ENCODE measurements at places on chromosomes 6 and 20.
A peak's percentile ranks its signal among the peaks of the same experiment; 100 is the strongest.

DNA sequence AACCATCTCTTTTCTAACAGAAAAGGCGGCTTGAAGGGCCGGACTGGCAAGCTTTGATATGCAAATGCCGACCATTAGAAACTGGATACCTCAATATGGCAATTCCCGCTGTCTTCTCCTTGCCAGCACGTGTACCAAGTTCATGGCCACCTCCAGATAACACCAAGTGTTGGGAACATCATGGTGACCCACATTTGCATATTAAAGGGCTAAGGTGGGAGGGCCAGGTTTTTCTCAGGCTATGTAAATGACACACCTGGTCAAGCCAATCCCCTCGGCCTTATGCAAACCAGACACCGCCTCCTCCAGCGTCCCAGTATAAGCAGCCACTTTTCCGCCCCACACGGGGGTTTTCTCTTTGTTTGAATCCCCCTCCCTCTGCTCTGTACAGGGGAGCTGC is 110.7 kb downstream of the DACT2 start:
- DNase-seq: no peak

DNA sequence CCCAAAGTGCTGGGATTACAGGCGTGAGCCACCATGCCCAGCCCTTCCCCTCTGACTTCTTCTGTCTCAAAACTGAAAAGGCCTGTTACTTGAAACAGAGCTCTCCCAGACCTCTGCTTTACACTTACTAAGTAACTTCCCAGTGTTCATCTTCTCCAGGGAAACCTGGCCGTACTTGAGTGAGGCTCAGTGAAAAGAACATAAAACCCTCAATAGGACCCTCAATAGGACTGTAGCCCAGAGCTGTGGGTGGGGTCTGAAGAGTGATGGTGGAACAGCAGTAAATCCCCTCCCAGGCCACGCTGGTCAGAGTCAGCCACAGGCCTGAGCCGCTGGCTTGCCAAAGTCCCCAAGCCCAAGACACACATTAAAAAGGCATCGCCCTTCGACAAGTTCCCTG is 145.4 kb downstream of the NFATC2 start:
- no peak for DNase-seq

- DNase-seq: no peak
Observed at GRCh38 chr20:12110711-12111110, 193.0 kb downstream of the BTBD3 start.

- no peak for DNase-seq
Observed at GRCh38 chr6:137369136-137369535, 125.1 kb downstream of the OLIG3 start.

DNA sequence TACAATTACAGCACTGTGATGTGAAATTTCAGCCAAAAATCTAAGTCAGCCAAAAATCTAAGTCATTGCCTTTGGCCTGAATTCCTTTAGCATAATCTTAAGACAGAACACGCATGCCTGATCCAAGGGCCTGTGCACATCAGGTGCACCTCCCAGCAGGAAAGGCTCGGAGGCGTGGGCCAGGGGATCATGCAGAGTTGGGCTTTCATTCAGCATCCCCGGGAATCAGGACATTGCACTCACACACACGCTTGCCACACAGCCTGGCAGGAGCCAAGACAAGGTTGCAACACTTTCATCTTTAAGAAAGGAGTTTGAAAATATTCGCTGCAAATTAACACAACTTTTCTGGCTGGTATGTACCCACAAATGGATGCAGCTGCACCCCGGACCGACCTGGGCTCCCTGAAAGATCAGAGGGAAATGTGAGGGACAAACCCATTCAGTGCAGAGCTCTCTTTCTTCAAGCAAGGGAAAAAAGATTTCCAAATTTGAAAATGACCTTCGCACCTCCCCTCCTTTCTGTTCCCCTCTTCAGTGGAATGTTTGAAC is 48.8 kb downstream of the ERMARD start:
- DNase-seq: no peak

GRCh38 chr20:14824996-14825395 is 487.6 kb upstream of the FLRT3 start:
- no peak for DNase-seq

GRCh38 chr20:45293041-45294002 is 13.3 kb upstream of the RBPJL start:
- DNase-seq: peak; percentile 87

DNA sequence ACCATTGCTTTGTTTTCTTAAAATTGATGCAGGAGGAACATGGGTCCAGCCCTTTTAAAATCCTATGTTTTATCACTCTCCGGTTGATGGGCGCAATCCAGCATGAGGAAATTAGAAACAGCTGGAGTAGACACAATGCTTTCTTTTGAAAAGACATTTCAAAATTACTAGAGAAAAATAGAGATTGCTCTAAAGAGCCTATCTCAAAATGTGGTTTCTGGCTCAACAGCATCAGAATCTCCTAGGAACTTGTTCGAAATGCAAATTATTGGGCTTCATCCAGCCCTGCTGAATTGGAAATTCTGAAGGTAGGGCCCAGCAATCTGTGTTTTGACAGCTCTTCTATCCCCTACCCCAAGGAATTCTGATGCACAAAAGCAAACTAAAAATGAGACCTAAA is 190.8 kb upstream of the BMP2 start:
- no peak for DNase-seq

- DNase-seq: peak; percentile 74
Observed at GRCh38 chr6:113172531-113172966, 684.6 kb upstream of the MARCKS start.

GRCh38 chr20:12687476-12687875 is 321.3 kb upstream of the SPTLC3 start:
- DNase-seq: no peak

DNA sequence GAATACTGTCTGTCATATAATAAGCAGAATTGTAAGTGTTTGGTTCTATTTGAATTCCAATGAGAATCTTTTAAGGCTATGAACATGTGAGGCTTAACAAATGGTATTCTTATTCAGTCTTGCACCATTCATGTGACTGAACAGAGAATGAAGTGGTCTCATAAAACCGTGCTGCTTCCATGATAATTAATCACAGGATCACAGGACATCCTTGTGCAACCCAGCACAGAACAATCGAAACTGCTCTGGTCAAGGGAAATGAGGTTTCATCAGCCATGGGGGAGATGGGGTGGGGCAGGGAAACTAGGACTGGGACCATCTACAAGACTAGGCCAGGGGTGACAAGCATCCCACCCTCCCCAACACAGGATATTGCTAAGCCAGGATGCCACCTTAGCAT is 6.0 kb downstream of the PPIL6 start:
- DNase-seq: no peak

- DNase-seq: peak; percentile 73
Observed at GRCh38 chr20:64083378-64083803, 807 bp downstream of the LKAAEAR1 start.

DNA sequence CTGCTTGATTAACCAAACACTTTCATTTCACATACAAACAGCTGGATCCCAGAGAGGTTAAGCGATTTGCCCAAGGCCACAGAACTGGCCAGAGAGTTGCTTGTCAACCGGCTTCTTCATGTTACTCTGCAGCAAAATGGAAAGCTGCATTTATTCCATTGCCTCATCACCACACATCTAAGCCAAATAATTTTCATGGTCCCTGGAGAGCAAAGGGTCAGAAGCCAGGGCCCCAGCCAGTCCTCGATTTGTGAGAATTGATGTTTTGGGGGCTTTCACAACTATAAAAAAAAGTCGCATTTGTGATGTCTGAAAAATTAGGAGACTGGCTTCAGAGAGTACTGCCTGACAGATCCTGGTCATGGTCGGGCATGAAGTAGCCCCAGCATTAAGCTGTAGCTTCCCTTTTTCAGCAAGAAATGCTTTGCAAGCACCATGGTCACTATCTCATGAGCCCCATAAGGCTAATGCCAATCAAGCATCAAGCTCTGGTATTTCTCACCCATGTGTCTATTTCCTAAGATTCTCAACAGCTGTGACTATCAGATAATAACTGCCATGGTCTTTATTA is 95.8 kb downstream of the BANF2 start:
- DNase-seq: no peak

DNA sequence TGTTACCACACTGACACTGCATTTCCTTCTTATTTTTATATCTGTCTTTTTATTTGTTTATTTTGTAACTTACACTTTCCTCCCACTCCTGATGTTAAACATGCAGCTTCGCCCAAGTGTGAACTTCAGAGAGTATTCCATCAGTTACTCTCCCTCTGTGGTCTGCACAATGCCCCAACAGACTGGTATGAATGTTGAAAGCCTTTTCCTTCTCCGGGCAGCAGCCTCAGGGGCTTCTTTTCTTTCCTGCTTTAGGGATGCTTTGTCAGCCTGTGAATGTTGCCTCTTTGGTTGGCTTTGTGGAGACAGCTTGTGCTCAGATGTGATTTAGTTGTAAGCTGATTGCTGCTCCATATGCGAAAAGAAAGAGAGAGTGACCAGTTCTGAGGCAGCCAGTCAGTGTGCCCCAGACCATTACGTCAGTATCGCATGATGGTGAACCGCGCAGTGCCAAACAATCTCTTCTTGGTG is 44.0 kb downstream of the SMPDL3A start:
- peak; percentile 65 for DNase-seq

DNA sequence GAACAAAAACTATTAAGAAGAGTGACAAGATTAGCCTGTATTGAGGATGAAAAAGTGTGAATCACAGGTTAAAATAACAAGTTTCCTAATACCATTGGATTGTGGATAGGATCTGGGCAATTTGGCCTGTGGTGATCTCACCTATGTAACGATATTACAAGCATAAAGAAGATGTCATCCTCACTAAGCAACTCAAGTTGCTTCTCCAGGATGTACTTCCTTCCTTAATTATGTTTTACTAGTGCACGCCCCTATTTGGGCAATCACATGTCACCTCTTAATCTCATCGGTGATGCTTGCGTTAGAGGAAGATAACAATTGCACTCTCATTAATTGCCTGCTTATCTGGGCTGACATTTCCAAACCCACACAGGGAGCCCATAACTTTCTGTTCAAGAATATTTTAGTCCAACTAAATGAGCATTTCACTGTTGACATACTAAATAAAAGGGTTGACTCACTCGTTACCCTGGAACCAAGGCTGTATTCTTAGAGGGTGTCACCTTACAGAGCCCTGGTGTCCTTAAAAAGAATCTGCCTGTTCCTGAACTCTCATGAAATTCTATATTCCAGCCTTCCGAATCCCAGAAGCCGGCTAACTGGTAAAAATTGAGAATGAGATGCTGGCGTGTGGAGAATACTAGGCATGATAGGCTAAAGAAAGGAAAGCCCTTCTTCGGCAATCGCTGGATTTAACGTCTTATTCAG is 88.2 kb upstream of the ATXN1 start:
- DNase-seq: no peak

GRCh38 chr6:148524976-148525375 is 182.3 kb downstream of the SASH1 start:
- no peak for DNase-seq

DNA sequence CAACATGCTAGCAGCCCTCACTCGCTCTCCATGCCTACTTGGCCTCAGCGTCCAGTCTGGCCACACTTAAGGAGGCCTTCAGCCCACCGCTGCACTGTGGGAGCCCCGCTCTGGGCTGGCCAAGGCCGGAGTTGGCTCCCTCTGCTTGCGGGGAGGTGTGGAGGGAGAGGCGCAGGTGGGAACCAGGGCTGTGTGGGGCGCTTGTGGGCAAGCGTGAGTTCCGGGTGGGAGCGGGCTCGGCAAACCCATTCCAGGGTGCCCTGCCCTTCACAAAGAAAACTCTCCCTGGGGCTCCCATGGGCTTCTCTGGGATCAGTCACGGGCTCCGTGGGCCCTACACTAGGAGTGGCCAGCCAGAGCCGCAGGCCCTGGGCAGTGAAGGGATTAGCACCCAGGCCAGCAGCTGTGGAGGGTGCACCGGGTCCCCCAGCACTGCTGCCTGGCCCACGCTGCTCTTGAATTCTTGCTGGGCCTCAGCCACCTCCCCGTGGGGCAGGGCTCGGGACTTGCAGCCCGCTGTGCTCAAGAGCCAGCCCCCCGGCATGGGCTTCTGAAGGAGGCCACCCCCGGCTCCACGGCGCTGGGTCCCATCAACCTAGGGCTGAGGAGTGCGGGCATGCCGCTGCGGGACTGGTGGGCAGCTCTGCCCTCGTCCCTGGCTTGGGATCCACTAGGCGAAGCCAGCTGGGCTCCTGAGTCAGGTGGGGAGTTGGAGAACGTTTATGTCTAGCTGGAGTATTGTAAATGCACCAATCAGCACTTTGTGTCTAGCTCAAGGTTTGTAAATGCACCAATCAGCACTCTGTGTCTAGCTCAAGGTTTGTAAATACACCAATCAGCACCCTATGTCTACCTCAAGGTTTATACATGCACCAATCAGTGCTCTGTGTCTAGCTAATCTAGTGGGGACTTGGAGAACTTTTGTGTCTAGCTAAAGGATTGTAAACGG is 273.6 kb upstream of the SULF2 start:
- no peak for DNase-seq

DNA sequence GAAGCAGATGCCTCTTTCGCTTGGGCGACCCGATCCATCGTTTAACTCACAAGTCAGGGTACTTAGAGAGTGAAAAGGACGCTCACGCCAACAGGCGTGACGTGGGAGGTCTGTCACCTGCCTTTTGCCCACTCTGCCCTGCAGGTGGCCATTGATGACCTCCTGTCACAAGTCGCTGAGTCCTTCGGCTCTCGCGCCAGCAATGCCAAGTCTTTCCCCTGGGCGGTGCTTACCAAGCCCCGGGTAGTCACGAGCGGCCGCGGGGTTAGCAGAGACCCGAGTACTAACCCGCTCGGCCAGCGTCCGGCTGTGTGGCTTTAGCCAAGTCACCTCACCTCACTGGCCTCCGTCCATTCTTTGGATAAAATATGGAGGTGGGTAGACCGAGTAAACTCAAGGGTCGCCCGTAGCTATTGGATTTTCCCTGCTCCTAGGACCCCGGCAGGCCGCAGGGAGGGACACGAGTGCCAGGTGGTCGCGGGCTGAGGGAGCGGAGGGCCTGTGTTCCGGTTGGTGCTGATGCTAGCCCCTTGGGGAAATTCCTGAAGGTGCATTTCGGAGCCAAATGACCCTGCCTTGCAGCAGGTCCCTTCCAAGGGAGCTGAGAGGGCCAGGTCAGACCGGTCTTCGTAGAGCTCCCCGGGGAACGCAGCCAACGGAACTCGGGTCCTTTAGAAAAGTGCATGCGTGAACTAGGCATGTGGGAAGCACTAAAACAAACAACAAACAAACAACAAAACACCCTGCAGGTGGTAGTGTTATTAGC is 668 bp downstream of the PKIB start:
- DNase-seq: peak; percentile 29

- no peak for DNase-seq
Observed at GRCh38 chr6:6856538-6857523, 250.9 kb upstream of the RREB1 start.

DNA sequence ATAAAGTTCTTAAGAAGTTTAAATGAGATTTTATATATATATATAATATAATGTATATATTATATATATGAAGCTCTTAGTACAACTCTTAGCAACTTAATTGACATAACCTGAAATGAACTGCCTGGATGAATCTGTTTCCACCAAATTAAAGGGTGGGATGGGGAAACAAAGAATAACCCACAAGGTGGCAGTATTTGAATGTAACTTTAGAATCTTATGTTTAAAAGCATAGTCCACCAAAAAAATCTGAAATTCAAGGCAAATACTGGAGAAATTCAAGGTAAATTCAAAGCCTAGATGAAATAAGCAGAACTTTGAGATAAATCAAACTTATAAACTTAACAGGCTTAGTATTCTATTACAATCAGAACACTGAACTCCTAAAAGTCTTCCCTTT is 4.4 kb upstream of the IBTK start:
- no peak for DNase-seq

- no peak for DNase-seq
Observed at GRCh38 chr6:70849348-70850069, 107.4 kb downstream of the B3GAT2 start.

All from head of caudate nucleus (tissue), 42 donors.